ENCODE measurements at places on chromosomes 16 and 17.

GRCh38 chr17:16425202-16425601 is 9.8 kb downstream of the TRPV2 start:
- DNase-seq = no peak

GRCh38 chr16:17278988-17279387 is 191.8 kb downstream of the XYLT1 start:
- DNase-seq = no peak

DNA sequence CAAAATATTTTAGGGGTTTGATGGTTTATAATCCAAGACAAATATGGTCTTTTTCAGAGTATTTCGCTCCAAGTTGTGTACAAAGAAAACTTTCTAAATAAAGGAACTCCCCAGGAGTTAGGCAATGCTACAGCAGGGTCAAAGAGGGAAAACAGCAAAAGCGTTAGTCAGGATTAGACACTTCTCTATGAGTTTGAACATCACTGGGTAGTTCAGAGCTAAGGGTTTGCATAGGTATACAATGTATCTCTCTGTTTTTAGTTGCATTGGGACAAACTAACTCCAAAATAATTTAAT is 34.8 kb downstream of the FAM20A start:
- no peak for DNase-seq

- DNase-seq = no peak
Observed at GRCh38 chr16:75288181-75288580, 36.8 kb upstream of the BCAR1 start.

DNA sequence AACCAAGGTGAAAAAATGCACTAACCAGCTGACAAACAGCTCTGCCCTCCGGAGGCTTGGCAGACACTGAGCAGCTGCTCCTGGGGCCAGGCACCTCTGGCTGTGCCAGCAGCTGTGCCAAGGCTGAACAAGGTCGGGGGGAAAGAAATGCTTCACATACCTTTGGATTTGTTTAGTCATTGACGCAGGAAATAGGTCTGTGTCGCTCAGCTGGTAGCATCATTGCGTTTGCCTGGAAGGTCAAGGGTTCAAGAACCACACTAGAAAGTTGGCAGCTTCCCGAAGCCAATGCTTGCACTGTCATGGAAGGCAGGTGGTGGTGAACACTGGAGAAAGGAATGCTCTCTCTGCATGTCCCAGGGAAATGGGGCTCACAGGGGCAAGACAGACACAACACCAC is 63.5 kb downstream of the PCTP start:
- DNase-seq = no peak

DNA sequence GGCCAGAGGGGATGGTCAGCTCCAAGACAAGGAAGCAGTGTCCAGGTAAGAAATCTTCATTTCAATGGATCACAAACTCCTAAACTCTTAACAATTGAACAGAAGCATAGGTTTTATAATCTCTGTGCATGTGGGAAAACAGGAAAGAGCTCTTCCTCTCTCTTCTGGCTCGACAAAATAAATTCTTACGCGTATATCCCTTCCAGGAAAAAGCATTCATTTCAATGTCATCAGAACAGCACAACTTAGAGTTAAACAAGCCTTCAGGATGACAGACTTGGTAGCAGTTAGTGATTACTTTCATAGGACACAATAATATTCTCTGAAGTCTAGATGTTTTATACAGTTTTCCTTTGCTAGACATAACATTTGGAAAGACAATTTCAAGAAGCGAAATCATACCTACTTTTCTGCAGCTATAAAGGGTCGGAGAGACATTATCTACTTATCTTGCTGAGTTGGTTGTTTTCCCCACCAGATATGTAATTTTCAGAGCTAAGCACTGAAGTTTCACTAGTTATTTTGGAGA is 19.3 kb upstream of the SLC35G3 start:
- no peak for DNase-seq

- DNase-seq = no peak
Observed at GRCh38 chr16:17244872-17245551, 225.7 kb downstream of the XYLT1 start.

- no peak for DNase-seq
Observed at GRCh38 chr17:27578718-27579085, 52.3 kb upstream of the LGALS9 start.

DNA sequence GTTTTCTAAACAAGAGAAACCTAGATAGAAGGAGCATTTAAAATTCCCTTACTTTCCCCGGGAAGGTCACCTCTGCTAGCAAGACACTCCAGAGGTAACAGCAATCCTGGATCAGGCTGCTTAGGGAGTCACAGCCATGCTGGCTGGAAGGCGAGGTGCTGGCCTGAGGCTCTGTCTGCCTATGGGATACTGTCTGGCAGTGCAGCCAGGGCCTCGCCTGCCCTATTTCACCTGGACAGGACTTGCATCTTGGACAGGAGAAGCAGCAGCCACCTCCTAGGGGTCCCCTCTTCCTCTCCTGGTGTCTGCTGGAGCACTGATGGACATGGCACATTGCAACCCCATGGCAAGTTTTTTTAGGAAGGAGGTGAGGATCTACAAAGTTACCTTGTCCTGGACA is 15.1 kb downstream of the FA2H start:
- no peak for DNase-seq

DNA sequence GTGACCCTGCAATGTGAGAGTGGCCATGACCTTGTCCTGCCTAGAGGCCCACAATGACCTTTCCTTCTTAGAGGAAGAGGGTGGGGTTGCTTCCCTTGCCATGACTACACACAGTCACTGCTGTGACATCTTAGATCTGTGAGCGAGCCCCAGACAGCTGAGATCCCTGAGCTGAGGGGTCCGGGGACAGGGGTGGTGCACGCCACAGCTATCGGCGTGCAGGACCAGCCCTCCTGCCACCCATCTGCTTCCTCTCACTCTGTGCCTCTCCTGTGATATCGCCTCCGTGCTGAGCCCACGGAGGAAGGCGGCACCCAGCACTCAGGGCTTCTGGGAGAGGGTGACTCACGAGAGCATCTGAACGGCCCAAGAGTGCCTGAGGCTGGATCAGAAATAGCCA is 35.2 kb downstream of the KIAA0513 start:
- no peak for DNase-seq

DNA sequence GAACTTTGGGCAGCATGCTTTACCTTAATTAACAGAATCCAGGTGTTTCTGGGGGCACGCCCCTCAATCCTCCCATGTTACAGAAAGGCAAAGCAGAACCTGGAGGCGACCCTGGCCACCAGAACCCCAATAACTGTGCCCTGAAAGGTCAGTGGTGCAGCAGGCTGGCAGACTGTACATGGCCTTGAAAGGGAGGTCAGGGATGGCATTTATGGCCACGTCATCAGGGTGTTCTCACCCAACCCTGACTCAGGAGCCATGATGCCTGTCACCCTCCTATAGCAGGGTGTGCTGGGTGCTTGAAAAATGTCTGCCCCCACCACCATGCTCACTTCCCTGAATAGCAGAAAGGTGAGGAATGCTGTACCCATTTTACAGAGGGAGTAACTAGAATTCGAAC is 177.7 kb downstream of the TMEM132E start:
- DNase-seq = no peak

Measured in NCI-H1105 treated with DMSO at 0.1 percent for 48 hours (cell line).